Keratinocyte (primary cell): ENCODE measurements at places on chromosomes 12 and 14.
A peak's percentile ranks its signal among the peaks of the same experiment; 100 is the strongest.

GRCh38 chr12:42758806-42759205 is 169.3 kb upstream of the PRICKLE1 start:
- DNase-seq, result no peak

- no peak for DNase-seq
Observed at GRCh38 chr14:92414690-92415445, 91.9 kb downstream of the SLC24A4 start.

DNA sequence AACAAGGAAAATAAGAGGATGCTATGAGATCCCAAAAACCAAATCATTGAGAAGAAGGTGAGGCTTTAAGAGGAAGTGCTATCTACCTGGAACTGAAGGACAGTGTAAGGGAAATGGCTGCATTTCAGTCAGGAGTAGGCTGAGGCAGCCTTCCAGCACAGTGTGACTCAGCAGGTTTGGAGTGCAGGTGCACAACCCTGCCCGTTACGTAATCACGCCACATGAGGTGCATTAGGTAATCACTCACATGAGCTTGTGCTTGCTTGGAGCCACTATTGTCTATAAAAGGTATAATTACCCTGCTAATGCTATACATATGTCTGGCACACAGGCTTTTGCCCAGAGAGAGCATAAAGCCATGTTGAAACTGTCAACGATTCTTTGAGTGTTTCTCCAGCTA is 74.9 kb downstream of the DIO2 start:
- peak; percentile 76 for DNase-seq

DNA sequence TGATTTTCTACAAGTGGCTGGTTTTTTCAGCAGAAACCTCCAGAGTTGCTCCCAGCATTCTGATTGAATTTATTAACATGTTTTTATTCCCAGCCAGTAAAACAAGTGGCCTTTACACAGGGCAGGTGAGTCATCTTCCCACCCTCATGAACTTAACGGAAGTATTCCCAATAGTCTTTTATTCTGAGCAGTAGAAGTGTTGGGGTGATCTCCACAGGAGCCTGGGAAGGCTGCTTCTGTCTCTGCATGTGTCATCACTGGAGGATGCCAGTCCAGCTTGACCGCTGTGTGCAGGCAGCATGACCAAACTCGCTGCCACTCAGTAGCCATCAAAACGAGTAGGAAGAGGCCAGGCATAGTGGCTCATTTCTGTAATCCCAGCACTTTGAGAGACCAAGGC is 13.4 kb upstream of the DNAH10 start:
- no peak for DNase-seq

- DNase-seq, result no peak
Observed at GRCh38 chr12:39912211-39912980, 193.5 kb downstream of the SLC2A13 start.

GRCh38 chr14:24954700-24955037 is 95.3 kb downstream of the STXBP6 start:
- no peak for DNase-seq

DNA sequence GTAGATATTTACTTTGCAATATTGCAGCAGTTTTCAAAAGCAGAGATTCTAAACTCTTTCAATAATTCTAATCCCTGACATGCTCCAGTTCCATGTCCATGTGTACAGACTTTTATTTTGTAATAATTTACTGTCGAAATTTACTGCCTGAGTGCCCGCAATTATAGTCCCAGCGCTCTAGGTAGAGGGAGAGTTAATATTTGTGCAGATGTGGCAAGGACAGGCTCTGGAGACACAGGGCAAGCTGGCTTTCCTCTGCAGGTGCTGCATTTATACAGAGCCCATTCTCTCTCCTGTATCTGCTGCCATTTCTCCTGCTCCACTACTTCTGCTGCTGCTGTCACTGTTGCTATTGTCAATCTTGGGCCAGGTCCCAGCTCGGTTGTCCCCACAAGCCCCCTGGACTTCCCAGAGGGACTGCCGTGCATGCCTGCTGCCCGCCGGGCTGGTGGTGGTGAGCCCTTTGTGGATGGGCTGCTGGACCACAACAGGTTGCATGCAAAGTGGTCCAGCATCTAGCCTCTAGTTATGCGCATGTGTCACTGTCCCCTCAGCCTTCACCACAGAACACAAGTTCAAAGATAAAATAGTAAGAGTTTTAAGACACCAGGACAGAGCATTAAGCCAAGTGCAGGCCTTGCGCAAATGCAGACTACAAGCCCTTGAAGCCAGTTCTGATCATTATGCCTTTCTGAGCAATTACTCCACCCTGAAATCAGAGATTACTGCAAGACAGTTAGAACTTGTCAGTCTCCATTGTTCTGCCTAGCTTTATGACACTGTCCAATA is 40.8 kb upstream of the CSRP2 start:
- no peak for DNase-seq

GRCh38 chr14:67112344-67112743 is 76.9 kb upstream of the GARIN2 start:
- no peak for DNase-seq

DNA sequence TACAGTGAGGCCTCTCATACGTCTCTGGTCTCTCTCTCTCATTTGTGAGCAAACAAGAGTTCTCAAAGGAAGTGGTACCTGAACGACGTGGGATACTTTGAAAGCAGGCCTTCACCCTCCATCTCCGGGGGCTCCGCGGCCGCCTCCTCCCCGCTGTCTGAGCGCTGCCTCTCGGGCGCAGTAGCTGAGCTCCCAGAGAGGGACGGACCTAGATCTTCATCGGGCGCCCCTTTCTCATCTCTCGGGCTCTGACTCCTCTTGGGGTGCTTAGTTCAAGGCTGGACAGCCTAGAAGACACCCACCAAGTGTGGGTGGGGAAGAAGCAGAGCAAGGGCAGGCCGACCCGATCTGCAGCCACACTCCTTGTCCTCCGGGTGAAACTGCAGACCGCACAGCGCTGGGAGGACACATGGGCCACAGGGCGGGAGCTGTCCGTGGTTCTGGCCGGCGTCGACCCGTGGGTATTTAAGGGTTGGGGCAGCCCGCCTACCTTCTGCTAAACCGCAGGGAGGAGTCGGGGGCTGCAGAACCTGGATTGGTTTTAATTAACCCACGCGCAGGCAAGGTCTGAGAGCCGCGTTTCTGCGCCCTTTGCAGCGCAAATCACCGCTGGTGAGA is 92.7 kb downstream of the PAH start:
- DNase-seq, result no peak

DNA sequence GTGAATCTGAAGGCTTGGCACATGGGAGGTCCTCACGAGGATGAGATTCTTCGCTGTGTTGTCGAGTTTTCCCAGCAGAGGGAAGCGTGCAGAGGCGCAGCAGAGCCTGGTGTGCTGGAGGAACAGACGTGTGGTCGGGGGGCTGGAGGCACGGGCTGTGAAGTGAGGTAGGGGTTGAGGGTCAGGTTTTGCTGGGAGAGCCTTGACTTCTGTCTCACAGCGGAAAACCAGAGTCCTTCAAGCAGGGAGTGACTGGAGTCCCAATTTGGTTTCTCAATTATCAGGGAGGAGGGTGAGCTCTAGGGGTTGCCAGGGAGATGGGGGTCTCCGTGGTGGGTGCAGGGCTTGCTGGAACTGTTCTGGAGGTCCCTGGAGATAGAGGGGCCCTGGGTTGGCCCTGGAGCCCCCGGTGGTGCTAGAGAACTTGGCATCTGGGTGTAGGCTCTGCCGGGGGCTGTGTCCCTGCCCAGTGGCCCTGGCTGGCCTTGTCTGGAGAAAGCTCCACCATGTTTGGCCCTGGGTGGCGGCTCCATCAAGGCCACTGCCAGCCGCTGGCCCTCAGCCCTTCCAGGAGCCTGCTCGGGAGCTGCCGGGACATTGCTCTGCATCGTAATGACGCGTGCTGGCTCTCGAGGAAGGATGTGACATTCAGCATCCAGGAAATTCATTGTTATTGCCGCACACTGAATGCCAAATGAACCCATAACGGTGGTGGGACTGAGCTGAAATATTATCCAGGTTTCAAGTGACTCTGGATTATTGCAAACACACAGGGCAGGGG is 215.7 kb downstream of the KIF26A start:
- no peak for DNase-seq

DNA sequence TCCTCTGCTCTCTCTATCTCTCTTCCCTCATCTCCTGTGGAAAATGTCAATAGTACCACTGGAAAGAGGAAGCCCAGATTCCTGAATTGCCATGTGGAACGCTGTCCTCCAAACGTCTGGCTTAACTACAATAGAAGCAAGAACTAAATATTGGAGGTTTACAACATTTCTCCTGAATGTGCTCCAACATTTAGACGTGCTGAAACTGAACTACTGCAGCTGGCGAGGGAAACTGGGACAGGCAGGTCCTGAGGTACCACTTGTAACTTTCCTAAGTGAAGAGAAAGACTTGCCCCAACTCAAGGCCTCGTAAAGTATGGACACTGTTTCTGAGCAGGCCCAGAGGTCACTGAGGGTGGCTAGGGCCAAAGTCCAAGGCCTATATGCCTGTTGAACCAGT is 187.7 kb downstream of the NTF3 start:
- no peak for DNase-seq

DNA sequence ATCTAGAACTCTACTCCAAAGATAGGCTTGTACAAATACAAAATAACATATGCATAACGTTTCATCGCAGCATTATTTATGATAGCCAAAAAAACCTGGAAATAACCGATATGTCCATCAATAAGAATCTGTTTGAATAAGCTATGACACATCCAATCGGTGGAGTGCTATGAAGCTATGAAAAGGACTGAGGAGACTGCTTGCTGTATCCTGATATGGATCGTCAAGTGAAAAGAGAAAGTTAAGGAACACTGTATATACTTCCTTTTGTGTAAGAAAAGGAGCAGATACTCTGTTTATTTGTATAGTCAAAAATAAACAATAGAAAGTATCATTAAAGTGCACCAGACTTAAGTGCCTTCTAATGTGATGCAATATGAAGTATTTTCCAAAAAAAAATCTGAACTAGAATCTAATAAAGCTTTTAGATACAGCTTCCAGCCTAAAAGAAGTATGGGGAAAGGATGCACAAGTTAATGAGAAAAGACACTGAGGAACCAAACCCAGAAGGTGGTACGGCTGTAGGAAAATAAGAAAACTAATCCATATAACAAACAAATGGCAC is 645 bp upstream of the KLHDC1 start:
- no peak for DNase-seq

GRCh38 chr14:99231850-99232713 is 39.9 kb downstream of the BCL11B start:
- DNase-seq, result no peak
